ENCODE measurements at places on chromosomes 13 and 19.

- DNase-seq: no peak
Observed at GRCh38 chr19:6073858-6074708, 36.2 kb downstream of the RFX2 start.

DNA sequence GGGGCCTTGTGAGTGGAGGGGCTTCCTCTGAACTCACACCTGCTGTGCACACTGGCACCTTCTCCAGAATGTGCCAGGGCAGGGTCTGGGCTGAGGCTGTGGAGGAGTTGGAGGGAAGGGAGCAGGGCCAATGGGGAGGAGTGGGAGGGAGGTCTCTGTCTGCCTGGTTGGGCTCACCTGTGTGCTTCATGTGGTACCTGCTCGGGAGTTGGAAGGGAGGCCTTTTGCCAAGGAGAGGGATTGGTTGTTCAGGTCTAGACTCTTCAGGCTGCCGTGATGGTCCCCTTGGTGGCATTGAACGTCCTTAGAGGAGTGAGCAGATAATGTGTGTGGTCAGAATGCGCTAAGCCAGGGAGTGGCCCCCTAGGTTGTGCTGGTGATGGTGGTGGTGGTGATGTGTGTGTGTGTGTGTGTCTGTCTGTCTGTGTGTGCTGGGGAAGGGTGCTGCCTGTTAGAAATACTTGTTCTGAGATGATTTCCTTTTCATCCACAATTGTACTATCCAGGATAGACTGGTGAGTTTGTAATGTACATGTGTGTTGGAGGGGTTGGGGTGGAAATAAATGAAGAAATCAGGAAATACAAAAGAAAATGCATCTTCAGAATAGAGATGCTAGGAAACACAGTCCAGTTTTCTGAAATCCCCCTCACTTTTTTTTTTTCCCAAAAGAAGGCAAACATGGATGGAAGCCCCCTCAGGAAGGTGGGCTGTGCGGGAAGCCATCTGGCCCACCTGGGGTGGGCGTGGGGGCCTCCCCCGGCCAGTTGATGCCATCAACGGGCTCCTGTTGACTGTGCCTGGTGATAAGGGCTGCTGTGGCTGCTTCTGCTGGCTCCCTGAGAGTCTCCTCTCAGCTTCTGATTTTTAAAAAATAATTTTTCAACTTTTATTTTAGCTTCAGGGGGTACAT lies 140.5 kb upstream of the ZNF536 start:
- DNase-seq: no peak

- no peak for DNase-seq
Observed at GRCh38 chr13:80215368-80215767, 125.6 kb downstream of the SPRY2 start.

DNA sequence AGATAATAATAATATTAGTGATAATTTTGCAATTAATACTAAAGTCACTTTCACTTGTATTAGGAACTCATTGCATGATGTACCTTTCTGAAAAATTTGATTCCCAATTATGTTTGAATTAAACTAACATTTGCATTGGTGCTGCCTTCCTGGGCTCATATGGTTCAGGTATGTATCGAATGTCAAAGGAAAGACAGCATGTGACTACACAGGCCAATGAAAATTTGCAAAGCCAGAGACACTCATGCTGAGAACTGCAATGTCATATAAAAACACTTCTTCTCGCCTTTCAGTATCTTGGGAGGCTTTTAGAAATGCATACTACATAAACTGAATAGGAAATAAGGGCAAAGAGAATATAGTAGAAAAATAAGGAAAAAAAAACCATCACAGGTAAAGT lies 44.3 kb downstream of the RAP2A start:
- no peak for DNase-seq

- no peak for DNase-seq
Observed at GRCh38 chr19:30393046-30393445, 20.9 kb downstream of the ZNF536 start.

DNA sequence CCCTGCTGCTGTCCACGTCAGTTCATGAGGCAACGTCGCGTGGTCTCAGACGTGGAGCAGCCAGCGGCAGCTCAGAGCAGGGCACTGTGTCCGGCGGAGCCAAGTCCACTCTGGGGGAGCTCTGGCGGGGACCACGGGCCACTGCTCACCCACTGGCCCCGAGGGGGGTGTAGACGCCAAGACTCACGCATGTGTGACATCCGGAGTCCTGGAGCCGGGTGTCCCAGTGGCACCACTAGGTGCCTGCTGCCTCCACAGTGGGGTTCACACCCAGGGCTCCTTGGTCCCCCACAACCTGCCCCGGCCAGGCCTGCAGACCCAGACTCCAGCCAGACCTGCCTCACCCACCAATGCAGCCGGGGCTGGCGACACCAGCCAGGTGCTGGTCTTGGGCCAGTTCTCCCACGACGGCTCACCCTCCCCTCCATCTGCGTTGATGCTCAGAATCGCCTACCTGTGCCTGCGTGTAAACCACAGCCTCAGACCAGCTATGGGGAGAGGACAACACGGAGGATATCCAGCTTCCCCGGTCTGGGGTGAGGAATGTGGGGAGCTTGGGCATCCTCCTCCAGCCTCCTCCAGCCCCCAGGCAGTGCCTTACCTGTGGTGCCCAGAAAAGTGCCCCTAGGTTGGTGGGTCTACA lies 6.6 kb downstream of the FSTL3 start:
- no peak for DNase-seq

DNA sequence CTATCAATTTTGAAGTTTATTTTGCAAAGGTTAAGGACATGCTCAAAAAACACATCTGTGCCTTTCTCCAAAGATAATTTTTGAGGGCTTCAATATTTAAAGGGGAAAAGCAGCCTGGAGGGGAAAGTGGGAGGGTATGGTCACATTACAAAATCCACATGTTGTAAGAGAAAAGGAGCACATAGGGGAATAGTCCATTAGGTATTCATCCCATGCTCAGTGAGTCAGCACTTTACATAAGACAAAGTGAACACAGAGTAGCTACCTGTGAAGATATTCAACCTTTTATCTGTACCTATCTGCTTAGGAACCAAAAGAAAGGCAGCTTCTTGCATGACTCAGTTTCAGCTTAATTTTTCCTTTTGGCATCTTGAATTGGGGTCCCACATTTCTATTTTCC lies 932.0 kb downstream of the SLITRK6 start:
- no peak for DNase-seq

GRCh38 chr13:31675440-31675953 lies 63.8 kb upstream of the RXFP2 start:
- no peak for DNase-seq

DNA sequence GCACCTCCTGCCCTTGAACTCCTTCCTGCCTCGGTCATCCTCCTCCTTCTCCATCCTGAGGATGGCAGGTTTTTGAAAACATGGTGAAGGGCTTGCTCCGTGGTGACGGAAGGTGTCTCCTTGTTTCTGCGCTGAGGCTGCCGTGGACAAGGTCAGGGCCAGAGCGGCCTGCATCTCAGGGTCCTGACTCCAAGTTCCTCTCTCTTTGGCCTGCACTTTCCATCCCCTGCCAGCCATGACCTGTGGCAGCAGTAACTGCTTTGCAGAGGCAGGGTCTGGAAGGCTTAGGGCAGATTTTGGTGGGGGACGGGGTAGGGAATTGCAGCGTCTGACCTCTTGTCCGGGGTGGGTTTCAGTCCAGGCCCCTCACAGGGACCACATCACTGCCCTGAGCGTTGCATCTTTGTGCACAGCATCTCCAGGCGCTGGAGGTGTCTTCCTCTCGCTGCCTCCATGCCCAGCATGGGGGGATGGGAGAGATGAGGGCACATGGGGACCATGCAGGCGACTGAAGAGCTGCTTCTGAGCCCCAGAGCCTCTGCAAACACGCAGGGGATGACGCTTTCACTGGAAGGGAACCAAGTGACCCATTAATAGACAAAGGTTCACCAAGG lies 216.8 kb downstream of the TEX29 start:
- DNase-seq: no peak

DNA sequence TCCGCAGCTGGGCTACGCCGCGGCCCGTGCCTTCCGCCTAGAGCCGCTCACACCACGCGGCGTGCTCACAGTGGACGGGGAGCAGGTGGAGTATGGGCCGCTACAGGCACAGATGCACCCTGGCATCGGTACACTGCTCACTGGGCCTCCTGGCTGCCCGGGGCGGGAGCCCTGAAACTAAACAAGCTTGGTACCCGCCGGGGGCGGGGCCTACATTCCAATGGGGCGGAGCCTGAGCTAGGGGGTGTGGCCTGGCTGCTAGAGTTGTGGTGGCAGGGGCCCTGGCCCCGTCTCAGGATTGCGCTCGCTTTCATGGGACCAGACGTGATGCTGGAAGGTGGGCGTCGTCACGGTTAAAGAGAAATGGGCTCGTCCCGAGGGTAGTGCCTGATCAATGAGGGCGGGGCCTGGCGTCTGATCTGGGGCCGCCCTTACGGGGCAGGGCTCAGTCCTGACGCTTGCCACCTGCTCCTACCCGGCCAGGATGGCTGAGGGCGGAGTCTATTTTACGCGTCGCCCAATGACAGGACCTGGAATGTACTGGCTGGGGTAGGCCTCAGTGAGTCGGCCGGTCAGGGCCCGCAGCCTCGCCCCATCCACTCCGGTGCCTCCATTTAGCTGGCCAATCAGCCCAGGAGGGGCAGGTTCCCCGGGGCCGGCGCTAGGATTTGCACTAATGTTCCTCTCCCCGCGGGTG lies 7.4 kb downstream of the DBP start:
- DNase-seq: no peak

- DNase-seq: no peak
Observed at GRCh38 chr13:21232196-21232595, 55.7 kb downstream of the MRPL57 start.

- no peak for DNase-seq
Observed at GRCh38 chr13:96214824-96215445, 125.0 kb downstream of the HS6ST3 start.

DNA sequence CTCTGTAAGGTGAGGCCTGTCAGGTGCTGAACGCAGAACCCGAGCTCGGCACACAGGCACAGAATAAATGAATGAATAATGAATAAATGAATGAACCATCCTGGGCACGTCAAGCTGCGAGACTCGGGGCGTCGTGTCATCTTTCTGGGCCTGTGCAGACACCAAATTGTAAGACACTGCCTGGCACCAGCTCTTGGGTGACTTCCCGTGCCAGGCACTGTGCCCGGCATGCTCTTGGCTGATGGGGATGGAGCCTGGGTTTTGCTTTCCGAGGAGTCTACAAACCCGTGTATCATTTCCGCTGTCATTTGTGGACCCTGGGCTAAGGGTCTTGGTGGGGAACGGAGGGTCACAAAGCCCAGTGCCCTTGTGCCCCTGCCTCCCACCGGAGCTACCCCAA lies 43.9 kb downstream of the CELF5 start:
- no peak for DNase-seq

DNA sequence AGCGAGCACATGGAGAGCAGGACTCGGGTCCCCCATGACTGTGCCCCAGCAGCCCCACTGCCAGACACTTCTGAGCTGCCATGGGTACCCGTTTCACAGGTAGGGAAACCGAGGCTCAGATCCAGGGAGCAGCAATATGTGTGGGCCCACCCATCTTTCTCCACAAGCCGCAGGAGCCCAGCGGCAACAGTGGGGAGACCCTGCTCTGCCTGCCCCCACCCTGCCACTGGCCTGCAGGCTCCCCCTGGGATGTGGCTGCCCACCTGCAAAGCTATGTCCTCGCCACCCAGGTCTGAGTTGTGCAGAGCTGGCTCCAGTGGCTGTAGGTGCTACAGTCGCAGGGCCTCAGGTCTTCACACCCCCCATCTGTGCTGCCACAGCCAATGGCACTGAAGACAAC lies 50.6 kb upstream of the C1QTNF9B start:
- DNase-seq: no peak

DNA sequence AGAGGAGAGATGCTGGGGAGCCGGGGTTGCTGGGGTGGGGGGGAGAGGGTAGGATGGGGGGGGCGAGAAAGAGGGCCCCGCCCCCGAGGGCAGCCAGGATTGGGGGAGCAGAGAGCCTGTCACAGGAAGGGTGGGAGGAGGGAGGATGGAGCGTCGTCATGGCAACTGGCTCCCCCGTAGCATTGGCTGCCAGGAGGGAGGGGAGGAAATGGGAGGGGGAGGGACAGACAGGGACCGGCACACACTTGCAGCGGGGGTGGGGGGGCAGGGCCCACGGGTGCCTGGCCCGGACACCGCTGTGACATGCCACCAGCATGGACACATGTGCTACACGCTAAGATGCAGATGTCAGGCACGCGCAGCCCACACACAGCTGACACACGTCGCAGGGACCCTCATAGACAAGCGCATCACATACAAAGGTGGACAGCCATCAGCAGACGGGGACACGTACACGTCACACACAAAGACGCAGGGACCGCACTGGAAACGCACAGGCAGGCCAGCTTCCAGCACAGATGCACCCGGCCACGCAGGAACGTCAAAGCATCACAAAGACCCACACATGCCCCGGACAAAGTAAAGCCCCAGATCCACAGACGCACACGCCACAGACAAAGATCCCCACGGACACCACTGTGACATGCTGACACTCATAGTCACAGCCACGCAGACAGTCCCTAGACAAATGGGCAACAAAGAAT lies at the start of gene LMTK3:
LMTK3 (minus strand) TSS at position 36 of the 704 bp plus-strand sequence. CDS start 259 bp downstream, outside the sequence.
- DNase-seq: peak; percentile 70

DNA sequence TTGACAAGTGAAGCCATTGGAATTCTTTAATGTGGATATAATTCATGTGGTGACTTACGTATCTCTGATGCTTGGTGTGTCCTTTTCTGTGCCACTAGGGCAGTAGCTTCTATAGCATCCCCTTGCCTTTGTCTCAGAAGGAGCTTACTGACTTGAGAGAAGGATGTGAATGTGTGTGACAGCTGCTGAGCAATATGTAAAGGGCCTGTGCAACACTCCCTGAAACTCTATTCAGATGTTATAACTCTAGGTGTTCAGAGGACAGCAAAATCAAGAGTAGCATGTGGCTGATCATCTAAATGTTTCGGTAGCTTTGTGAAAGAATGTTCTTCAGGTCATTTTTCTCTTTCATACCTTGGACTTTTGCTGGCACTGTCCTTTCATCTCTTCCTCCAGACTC lies 189.5 kb downstream of the LMO7 start:
- no peak for DNase-seq

GRCh38 chr13:33207615-33207961 lies 78.0 kb downstream of the STARD13 start:
- DNase-seq: no peak

DNA sequence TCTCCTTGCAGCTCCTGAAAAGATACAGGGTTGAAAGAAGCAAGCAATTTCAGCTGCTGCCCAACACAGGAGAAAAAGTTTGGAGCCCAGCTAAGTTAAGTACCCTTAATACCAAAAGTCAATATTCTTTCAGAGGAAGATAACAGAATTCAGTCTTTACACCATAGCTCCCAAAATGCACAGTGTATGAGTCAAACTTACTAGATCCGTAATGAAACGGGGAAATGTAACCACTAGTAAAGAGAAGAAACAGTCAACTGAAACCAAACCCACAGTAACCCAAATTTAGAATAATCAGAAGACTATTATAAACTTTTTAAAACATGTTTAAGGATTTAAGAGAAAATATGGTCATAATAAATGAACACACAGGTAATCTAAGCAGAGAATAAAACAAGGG lies 45.2 kb downstream of the SUCLA2 start:
- DNase-seq: no peak

GRCh38 chr13:85693889-85694511 lies 105.2 kb downstream of the SLITRK6 start:
- no peak for DNase-seq
